Effector memory CD4-positive, alpha-beta T cell (primary cell): ENCODE measurements at places on chromosomes 3 and 15.

DNA sequence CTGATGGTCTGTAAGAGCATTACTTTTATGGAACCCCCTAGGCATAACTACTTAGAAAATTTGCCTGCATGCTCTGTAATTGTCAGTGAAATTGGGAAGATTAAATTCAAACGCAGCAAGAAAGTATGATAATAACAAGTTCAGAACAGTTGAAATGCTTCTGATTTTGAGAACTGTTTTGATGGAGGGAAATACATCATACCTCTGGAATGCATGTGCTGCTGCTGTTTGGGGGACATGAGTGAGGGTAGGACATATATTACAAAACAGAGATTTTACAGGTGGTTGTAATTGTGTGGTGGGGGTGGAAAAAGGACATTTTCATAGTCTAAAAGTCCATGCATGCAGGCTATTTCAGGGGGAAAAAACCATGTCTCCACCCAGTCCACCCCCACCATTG is 135.0 kb upstream of the DPH6 start:
- DNase-seq, result no peak

DNA sequence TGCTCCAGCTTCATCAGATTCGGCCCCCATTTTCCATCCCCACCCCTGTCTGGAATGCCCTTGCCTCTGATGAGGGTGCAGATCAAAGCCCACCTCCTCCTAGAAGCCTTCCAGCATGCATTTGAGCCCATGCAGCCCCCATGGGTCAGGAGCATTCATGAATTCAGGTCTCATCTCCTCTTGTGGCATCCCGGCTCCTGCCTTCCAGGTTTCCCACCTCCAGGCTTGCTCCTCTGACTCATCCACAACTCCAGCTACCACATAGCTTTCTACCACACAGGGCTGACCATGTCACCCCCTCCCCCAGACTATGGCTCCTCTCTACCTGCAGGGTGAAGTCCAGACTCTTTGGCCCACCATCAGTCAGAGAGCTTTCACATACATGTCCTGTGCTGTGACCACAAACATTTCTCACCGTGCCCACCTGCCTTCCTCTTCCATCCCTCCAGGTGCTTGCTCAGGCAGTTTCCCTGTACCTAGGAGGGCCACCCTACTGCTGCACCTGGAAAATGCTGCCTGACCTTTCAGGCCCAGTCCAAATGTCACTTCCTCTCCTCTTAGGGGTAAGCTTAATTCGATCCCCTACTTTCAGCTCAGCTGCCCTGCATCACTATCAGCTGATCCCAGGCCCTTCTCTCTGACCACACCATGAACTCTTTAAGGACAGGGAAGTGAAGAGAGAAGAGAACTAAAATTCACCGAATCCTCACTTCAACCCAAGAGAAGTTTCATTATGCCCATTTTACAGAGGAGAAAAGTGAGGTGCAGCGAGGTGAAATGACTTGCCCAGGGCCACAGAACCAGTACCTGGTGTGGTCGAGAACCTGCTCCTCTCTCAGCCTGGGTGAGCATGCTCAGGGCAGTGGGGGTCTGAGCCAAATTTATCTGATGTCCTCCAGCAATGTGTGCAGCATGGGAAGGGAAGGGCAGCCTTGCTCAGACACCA is 13.7 kb upstream of the FGD5 start:
- DNase-seq, result no peak

GRCh38 chr3:172177803-172178316 is 138.5 kb downstream of the FNDC3B start:
- no peak for DNase-seq

DNA sequence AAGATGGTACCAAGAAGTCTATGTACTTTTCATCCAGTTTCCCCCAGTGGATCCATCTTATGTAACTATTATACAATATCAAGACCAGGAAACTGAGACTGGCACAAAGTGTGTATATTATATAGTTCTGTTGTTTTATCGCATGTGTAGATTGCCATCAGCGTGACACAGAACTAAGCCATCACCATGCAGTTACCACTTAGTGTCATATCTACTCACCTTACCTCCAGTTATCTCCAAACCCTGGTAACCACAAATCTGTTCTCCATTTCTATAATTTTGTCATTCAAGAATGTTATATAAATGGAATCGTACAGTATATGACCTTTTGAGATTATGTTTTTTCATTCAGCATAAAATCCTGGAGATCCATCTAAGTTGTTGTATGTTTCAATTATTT is 23.1 kb downstream of the IFT122 start:
- no peak for DNase-seq

DNA sequence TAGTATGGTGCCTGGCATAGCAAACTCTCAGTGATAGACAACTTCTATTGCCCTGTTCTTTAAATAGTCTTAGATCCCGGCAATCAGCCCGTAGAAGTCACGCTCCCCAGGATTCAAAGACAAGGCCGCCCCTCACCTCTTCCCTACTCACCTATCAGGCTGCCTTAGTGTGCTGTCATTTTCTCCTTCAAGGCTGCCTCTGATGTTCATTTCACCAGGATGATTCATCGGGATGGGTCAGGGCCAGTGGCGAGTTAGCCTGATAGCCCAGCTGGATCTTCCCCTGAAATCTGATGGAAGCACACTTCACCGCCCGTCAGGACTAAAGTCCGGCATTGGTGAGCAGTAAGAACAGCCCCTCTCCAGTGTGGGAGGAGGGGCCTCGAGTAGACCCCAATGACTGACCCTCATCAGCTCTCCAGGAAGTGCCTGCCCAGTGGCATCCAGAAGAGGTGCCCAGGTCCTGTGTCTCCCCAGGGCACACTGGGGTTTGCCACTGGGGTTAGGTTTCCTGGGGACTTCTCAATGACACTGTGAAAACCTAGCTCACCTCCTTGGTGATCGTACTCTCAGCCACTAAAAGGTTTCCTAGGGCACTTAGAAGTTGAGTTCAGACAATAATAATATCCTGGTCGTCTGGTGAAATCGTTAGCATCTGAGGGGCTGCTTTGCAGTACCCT is 37.5 kb downstream of the TPM1 start:
- no peak for DNase-seq

DNA sequence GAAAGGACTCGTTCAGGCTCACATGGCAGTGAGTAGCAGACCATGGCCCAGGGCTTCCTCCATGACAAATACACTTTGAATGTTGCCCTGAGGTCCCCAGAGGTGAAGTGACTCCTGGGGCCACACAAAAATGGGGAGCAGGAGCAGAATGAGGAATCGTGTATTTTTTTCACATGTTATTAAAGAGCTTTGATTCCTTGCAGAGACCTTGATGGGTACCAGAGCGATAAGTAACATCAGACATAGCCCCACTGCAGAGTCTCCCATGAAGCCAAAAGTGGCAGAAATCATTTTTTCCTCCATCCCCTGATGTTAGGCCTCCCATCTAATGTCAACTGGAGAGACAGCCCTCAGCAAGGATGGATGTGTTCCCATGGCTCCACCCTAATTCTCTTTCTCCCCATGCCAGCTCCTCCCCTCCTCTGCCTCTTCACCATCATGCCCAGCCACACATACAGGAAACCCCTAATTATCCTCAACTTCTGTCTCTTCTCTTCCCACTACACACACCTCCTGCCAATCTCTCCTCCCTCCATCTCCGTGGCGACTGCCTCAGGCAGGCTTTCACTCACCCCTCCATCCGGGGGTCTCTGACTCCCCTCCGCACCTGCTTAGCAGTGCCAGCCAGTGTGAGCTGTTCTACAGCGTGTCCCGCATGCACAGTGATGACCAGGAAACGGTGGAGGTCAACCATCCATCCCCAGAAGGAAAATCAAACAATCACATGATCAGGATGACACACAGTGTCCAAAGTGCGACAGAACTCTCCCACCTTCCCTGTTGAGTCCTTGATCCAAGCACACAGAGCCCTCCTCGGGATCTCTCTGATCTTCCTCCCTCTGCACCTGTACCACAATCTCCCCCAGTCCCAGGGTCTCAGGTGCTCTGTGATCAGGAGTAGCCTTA is 7.1 kb upstream of the SSUH2 start:
- no peak for DNase-seq
